ENCODE measurements at places on chromosomes 3 and 15.
A peak's percentile ranks its signal among the peaks of the same experiment; 100 is the strongest.

DNA sequence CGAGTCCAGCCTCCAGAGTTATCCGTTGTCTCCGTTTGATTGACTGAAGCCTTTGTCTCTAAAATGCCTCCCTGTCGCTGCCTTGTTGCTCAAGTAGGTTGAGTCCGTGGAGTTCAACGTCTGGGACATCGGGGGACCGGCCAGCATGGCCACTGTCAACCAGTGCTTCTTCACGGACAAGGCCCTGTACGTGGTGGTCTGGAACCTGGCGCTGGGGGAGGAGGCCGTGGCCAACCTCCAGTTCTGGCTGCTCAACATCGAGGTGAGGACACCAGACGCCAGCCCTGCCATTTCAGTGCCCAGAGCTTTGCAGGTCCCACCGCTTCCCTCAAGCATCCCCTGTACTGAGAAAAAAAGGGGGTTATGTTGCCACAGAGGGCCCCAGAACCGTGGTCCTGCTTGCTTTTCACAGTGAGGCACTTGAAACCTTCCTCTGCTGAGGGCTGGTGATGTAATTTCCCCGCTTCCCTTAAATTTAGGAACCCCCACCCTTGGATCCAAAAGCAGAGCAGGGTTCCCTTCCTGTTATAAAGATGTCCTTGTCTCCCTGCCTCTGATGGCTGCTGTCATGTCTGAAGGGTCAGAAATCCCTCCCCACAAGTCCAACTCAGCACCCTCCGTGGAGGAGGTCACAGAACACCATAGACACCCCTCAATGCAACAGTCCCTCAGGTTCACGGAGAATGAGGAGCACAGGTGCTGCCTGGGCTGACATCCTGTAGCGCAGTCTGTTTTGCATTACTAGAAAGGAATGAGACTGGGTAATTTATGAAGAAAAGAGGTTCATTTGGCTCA lies 105.7 kb downstream of the LRRK1 start:
- no peak for DNase-seq

- DNase-seq = no peak
Measured at GRCh38 chr3:55252921-55253320, 234.2 kb downstream of the WNT5A start.

DNA sequence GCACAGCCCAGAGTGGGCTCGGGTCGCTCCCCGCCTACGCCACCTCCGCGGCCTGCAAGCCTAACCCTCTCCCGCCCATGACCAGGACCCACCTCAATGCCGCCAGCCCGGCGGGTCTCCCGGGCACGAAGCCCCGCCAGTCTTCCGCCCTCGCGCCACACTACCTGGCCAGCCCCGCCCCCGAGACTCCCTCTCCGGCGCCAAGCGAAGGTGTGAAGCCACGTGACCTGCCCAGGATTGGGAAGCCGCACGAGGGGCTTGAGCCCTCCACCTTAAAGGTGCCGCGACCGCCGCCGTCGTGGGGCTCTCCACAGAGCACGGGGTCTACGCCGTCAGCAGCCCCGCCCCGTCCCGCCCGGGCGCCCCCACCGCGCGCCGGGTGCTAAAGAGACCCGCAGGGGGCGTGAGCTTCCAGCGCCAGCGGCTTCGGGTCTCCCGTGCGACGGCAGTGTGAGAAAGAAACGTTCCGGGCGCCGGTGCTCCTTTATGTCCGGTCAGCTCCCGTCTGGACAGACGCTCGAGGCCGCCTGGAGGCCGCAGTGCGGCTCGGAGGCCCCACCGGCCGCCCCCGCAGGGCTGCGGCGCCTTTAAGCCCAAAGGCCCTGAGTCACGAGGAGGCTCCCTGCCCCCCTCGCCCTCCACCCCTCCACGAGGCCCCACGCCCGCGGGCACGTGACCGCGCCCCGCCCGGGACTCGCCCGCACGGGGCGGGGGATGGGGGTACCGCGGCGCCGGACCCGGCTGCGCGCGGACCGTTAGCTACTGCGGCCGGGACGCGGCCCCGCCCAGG lies at the start of gene CPEB1:
Gene CPEB1, minus strand, starts transcription at position 319 of the 790 bp plus-strand sequence. CDS start 18,904 bp downstream, outside the sequence.
- DNase-seq = peak; percentile 6

DNA sequence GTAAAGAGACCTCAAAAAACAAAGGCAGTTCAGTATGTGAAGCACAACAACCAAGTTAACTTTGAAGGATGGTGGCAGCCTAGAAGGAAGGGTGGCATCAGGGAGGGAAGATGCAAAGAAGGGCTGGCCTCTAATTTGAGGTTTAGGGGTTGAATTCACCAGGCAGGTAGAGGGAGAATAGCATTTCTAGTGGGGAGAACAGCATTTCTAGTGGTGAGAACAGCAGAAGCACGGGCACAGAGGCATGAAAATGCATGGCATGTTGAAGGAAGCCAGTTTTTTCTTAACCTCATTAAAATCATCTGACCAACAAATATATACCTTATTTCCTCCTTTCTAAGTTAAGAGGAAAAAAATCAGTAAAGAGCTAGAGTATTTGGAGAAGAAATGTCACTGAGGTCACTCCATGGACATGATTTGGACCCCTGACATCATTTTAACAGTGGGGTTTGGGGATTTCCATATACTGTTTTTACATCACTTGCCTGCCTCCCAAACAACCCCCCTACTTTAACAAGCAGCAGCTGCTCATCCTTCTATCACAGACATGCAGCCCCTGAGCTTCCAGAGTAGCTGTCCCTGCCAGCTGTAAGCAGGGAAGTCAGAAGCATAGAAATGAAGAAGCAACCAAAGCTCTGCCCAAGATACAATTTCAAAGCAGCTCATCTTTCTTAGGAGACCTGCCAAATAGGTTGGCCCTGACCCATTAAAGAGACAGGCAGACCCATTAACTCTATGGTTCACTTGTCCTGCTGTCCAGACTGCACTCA lies 2.4 kb upstream of the POPDC2 start:
- no peak for DNase-seq

DNA sequence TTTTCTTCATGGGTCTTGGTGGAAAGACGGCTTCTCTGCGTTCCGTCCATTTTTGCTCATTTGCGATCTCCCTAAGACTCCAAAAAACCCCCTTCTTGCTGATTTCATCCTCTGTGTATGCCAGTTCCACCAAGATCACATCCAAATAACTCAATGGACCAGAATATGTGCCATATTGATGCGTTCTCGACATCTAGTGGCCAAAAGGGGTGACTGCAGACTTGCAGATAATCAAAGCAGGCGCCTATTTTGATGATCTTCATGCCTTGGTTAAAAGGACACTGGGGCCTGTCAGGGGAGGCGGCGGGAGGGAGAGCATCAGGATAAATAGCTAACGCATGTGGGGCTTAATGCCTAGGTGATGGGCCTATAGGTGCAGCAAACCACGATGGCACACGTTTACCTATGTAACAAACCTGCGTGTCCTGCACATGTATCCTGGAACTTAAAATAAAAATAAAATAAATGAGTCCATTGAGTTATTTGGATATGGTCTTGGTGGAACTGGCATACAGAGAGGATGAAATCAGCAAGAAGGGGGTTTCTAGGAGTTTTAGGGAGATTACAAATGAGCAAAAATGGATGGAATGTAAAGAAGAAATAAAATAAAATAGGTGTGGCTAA lies 104.2 kb upstream of the RAD18 start:
- DNase-seq = no peak

- DNase-seq = no peak
Measured at GRCh38 chr3:38017445-38018295, 11.8 kb downstream of the PLCD1 start.

GRCh38 chr3:126358816-126359181 lies 1.6 kb upstream of the KLF15 start:
- DNase-seq = no peak

GRCh38 chr3:10775259-10775658 lies 40.8 kb upstream of the SLC6A11 start:
- DNase-seq = no peak

DNA sequence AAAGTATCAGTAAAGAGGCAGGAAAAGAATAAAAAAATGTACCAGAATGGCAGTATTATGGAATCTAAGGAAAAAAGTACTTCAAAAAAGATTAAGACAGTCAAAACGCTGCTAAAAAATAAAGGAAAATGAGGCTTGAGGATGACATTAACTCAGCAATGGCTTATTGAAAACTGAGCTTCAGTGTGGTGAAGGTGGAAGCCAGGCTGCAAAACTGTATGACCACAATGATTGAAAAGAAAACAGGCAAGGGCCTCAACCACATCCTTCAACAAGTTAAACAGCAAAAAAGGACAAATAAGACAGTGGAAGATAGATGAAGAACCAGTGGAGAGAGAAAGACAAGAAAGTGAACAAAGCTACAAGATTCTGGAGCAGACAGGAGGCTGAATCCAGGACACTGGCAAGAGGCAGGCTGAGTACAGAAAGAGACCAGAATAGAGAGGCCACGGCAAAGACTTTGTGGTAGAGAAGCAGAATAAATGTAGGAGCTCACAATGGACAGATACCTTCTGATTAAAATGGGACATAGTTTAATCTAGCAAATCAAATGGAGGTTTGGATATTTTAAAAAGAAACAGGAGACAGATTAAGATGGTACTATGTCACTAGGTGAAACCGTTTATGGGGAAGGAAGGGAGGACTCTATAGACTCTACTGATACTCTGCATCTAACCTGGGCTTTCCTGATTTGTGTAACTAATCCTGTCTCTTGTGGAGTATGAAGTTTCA lies 86.1 kb downstream of the TJP1 start:
- no peak for DNase-seq

DNA sequence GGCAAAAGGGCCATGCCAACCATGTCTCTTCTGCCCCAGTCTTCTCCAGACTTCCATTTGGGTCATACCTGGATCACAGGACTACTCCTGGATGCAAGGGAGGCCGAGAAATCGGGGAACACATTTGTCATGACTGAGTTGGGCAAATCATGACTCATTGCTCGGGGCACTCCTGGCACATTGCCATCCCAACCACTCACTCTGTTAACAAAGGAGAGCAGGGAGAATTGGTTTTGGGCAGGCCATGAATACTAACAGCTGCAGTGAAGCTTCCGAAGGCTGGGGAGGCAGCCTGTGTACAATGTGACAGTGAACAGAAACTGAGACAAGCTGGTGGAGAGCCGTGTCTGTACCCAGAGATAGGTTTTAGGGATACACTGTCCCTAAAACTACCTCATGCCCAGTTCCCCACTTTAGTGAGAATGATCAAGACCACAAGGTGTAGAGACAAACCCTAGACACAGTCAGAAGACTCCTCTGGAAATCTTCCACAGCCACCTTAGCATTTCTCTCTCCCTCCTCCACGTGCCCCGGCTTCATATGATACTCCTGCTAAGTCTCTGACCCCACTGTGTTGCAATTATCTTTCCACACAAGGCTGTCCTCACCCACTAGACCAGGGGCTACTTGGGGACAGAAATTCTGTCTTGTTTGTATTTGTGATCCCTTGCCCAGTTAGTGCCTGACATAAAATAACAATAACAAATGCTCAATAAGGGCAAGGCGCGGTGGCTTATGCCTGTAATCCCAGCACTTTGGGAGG lies 10.5 kb upstream of the BUB1B start:
- DNase-seq = no peak

DNA sequence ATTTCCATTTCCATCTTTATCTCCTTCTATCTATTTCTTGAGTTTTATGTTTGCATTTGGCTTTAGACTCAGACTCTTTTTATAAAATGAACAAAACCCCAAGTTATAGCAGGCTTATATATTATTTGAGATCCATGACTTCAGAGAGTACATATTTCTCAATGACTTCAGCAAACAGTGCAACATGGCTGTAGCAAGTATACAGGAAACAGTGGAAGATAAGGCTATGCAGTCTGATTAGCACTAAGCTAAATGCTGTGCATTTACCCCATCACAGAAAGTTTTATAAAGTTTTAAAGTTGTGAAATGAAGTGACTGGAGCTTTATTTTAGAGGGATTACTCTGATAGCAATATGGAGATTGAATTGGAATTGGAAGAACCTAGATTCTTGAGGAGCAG lies 463.5 kb upstream of the TGFBR2 start:
- DNase-seq = no peak

DNA sequence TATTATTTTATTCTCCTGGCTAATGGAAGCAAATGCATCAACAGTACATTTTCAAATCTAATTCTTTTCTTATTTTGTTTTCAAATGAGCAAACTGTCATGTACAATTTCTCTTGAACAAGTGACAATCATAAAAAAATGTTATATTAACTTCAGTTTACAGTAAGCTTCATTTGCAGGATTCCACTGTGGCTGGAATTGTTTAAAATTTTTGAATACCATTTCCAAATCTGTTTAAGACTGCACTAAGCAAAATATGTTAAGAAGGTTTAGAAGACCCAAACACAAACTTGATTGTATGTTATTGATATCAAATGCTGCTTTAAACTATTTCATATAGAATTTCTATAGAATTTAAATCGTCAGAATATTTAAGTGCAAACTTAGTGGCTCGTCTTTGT lies 92.8 kb downstream of the ZNF280D start:
- no peak for DNase-seq

DNA sequence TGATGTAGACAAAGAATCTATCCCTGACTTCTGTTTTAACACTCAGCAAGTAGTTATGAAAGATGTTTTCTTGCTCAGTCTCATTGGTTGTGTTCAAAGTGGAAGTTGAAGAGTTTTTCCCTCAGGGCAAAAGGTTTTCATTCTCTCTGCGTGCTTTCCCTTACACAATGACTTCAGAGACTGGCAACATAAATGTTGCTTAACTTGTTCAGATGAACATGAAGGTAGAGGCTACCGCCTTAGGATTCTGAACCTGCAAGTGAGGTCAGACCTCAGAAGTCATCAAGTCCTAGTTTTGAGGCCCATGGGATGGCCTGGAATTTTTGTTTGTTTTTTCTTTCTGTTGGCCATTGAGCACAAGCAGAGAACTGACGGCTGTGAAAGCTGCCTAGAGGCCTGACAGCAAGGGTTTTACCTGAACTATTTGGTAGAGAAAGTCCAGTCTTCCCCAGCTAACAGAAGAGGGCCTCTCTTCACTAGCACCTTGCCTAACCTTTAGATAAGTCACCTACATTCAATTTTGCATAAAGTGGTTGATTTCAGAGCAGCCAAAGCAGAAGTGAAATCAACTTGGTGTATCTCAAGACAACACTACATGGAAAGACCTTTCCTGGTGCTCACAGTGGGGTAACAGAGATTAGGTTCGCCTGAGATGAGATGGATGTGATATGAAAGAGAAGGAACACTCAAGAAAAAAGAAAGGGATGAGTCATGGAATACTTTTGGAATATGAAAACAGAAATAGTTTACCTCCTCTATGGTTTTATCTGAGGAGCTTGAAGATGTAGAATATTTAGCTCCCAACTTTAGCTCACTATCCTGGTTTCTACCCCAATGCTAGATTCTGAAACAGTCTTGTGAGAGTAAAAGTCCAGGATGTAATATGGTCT lies 53.6 kb upstream of the AP4E1 start:
- no peak for DNase-seq

- no peak for DNase-seq
Measured at GRCh38 chr3:142097099-142097843, 52.1 kb downstream of the TFDP2 start.

- DNase-seq = no peak
Measured at GRCh38 chr3:149271669-149272068, 50.0 kb upstream of the CP start.

- no peak for DNase-seq
Measured at GRCh38 chr3:88418219-88418618, 268.5 kb downstream of the C3orf38 start.

GRCh38 chr15:71244250-71244649 lies 129.0 kb downstream of the THSD4 start:
- DNase-seq = no peak
